ENCODE measurements at places on chromosomes 3 and 15. TPM values are rescaled to one million over a fixed set of nuclear protein-coding genes. Genes with fewer than 3 reads are reported as not detected.

The GOLGA8H gene
- 0.16 TPM for total RNA-seq

The ARHGEF26 gene
- total RNA-seq: 0.09 TPM

The ITGB5 gene
- 0.34 TPM for total RNA-seq

The DNASE1L3 gene
- not detected for total RNA-seq

The UBAP1L gene
- 5.9 TPM for total RNA-seq

The VGLL3 gene
- total RNA-seq: not detected

The IQCF5 gene
- not detected for total RNA-seq

The REC114 gene
- not detected for total RNA-seq

The CCDC33 gene
- not detected for total RNA-seq

The SI gene
- not detected for total RNA-seq

The PEX5L gene
- total RNA-seq: 0.57 TPM

The SEMA6D gene
- not detected for total RNA-seq

The PPP2R3A gene
- not detected for total RNA-seq

The SLCO2A1 gene
- total RNA-seq: not detected

The CPLX3 gene
- 0.25 TPM for total RNA-seq

The TRPM1 gene
- not detected for total RNA-seq

The CIDEC gene
- total RNA-seq: not detected

The BHLHE40 gene
- 167 TPM for total RNA-seq

The AADACL2 gene
- not detected for total RNA-seq

Data from T-helper 2 cell treated with Interferon-gamma antibody and Interleukin-4, amounts not matched to agents 100 ng/mL and 5 ng/mL, for 36 hours (primary cell).